ENCODE measurements at places on chromosomes 5 and 9.

DNA sequence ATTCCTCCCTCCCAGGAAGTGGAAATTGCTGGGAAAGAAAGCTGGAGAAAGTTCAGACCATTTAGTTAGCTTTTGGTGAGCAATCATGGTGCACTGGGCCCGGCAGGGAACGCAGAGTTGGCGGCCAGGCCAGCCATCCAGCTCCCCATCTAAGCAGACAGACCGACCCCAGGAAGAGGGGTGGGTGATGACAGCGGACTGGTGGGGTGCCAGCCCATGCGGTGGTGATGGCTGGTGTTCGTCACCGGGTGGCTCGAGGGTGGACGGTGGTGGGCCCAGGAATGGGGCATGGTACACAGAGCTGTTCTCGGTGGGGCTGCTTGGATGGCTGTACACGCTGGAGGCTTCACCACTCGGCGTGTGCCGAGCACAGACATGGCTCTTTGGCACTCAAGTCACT is 85.6 kb upstream of the ARAP3 start:
- DNase-seq, result no peak

- DNase-seq, result no peak
These were observed 73.4 kb upstream of the CDH6 start for GRCh38 chr5:31119938-31120641.

DNA sequence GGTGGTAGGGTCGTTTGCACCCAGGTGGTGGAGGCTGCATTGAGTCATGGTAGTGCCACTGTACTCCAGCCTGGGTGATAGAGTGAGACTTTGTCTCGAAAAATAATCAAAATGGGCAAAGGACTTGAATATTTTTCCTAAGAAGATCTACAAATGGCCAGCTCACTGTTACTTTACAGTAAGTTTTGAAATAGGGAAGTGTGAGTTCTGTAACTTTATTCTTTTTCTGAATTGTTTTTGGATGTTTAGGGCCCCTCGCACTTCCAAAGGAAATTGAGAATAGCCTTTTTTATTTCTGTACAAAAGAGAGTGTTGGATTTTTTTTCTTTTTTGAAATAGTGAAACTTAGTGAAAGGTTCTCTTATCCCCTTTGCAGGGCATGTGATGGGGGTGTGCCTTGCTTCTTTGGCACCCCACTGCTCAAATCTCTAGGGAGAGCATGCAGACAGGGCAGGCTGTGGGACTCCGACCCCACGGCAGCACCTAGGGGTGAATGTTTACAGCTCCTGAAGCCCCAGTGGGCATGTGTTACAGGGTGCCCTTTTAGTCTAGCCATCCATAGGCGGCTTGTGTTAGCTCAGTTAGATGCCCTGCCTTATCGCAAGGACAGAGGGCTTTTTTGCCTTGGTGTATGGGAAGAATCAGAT is 33.3 kb downstream of the GPBP1 start:
- no peak for DNase-seq

- DNase-seq, result no peak
These were observed 238.6 kb downstream of the CDH12 start for GRCh38 chr5:22614486-22615094.

DNA sequence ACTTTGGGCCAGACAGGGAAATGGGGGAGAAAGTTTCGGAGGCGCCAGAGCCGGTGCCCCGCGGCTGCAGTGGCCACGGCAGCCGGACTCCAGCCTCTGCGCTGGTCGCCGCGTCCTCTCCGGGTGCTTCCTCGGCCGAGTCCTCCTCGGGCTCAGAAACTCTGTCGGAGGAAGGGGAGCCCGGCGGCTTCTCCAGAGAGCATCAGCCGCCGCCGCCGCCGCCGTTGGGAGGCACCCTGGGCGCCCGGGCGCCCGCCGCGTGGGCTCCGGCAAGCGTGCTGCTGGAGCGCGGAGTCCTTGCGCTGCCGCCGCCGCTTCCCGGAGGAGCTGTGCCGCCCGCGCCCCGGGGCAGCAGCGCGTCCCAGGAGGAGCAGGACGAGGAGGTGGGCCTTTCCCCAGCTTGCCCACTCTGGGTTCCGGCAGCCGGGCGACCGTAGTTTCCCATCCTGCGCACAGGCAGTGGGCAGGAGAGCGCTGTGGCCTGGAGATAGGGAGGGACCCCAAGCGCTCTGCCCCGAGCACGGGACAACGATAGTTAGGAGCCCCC is 516 bp downstream of the MAST4 start:
- DNase-seq, result no peak

- DNase-seq, result no peak
These were observed 23.6 kb downstream of the MARCHF3 start for GRCh38 chr5:127006744-127007143.

DNA sequence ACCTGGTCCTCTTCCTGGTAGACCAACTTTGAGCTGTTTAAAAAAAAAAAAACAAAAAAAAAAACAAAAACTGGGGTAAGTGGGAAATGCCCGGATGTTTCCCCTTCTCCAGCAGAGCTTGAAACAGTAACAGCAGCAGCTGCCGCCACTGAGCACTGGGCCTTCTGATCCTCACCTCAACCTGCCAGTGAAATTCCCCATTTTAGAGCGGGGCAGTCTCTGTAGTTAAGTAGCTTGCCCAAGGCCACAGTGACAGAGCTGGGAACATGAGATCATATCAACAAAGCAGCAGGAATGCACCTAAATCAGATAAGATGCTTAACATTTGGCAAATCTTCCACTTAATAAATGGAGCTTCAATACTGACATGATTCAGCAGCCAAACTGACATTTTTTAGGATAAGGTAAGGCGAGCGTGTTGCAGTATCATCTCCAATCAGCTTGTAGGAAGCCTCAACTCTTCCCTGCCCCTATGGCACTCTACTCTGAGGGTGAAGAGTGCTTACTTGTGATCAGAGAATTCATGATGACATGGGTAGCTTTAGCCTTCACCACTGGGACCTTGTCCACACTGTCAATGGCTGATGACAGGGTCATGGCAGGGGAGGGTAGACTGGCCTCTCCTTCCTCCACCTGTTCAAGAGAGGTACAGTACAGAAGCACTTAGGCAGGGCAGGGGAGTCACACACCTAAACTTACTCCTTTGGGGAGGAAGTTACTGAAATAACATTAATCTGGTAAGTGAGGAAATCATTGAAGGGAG is 9.3 kb downstream of the KIAA1191 start:
- DNase-seq, result no peak

GRCh38 chr5:50663636-50664035 is 2.8 kb upstream of the PARP8 start:
- DNase-seq, result no peak

Data from stimulated activated effector memory CD8-positive, alpha-beta T cell treated with anti-CD3 and anti-CD28 coated beads, Interleukin-12 subunit alpha, Interleukin-12 subunit beta, amount 100 ng/mL, for 72 hours (primary cell).